ENCODE measurements at places on chromosomes 4 and X.

DNA sequence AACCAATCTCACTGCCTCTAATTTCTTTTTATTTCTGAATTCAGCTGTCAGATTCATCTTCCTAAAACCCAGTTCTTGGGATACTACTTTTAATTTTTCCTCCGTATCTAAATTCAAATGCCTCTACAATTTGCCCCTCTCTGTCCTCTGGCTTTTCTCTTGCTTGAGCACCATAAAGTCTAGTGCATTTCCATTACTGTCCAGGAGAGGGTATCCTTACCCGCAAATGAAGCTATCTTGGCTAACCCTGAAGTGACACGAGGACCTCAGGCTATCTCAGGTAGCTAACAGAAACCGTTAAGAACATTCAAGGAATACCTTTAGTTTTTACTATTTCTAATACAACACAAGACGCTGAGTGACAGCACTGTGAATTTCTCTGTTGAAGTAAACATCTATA, 49.4 kb upstream of the PRR32 start:
- no peak for DNase-seq

GRCh38 chrX:150871341-150871811, 27.1 kb downstream of the CD99L2 start:
- no peak for DNase-seq

- no peak for DNase-seq
Observed at GRCh38 chrX:115697806-115698205, 136.8 kb downstream of the PLS3 start.

GRCh38 chrX:94831364-94831763, 1157.4 kb downstream of the FAM133A start:
- DNase-seq = no peak

GRCh38 chr4:158302076-158302866, 92.0 kb downstream of the TMEM144 start:
- DNase-seq = no peak

- DNase-seq = no peak
Observed at GRCh38 chr4:74095482-74095881, 3.5 kb downstream of the CXCL2 start.

GRCh38 chr4:103645991-103646390, 73.8 kb downstream of the TACR3 start:
- no peak for DNase-seq

DNA sequence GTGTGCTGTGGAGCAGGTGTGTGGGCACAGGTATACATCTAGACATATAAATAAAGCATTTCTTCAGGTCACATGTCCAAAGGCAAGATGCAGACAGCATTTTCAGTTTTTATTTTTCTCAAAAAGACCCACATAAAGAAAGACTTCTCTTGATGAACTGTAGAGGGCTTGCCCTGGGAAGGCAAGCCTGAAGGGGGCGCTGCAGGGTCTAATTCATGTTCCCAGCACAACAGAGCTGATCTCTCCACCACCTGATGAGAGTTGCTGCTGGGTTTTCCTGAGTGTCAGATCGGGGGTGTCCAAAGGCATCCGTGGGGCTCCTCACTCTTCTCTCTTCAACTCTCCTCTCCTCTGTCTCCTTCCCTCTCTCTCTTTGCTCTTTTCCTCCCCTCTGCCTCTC, 26.6 kb downstream of the ADRA2C start:
- DNase-seq = no peak

GRCh38 chrX:131792789-131793462, 230.2 kb upstream of the STK26 start:
- DNase-seq = no peak

- no peak for DNase-seq
Observed at GRCh38 chr4:182828360-182829025, 88.7 kb downstream of the DCTD start.

DNA sequence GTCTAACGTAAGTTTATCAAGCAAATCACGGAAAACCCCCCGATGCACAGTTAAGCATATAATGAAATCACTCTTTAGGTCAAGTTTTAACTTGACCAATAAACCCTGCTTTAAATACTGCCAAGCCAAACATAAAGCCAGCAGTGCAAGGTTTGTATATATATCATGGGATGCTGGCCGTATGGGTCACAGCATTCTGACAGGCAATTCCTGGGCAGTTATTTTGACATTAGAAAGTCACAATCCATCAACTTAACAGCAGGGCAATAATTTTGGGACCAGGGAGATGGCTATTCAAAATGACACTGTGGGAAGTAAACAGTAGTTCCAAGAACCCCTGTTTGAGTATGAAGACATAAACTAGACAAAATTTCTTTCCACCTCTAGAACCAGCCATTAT, 116.9 kb downstream of the ZNF827 start:
- DNase-seq = no peak

GRCh38 chr4:138243369-138243768, 1.2 kb upstream of the SLC7A11 start:
- DNase-seq = no peak

GRCh38 chr4:28973587-28974350, 1746.4 kb upstream of the PCDH7 start:
- no peak for DNase-seq

GRCh38 chr4:183430317-183430993, 14.0 kb upstream of the CDKN2AIP start:
- DNase-seq = no peak

- DNase-seq = no peak
Observed at GRCh38 chrX:31353095-31353494, 281.3 kb upstream of the FTHL17 start.

GRCh38 chr4:87310691-87311335, 11.9 kb downstream of the HSD17B13 start:
- DNase-seq = no peak

Measured in stimulated activated CD8-positive, alpha-beta memory T cell treated with anti-CD3 and anti-CD28 coated beads, Interleukin-7, amount 100 ng/mL, for 4 hours (primary cell).